ENCODE measurements at places on chromosomes 2 and 18.
A peak's percentile ranks its signal among the peaks of the same experiment; 100 is the strongest.

DNA sequence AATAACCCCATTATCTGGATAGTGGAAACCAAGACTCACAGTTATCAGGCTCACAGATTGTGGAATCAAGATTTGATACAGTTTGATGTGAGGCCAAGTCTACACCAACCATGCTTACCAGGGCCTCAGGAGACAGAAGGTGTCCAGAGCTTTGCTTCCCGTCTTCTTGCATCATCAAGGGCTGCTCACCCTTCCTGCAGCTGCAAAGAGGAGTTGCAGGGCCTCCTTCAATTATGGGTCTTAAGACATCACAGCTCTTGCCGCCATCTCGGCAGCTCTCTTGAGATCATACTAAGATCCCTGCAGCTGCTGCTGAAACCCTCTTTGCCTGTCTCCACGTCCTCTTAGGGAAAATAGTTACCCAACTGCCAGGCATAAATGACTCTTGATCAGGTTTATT, 176.0 kb downstream of the MGAT5 start:
- DNase-seq = no peak

GRCh38 chr2:138125306-138126288, 161.3 kb downstream of the HNMT start:
- no peak for DNase-seq

DNA sequence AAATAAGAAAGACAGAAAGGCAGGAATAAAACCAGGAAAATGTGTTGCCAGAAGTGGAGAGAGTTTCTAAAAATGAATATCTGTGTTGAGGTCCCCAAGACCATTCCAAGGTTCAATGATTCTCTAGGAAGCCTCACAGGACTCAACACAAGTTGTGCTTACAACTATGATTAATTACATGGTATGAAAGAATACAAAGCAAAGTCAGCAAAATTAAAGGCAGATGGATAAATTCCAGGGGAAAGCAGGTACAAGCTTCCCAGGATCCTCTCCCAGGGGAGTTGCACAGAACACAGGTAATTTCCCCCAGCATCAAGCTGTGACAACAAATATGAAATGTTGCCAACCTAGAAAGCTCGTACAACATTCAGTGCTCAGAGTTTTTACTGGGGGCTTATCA, 154.4 kb upstream of the HNMT start:
- DNase-seq = no peak

DNA sequence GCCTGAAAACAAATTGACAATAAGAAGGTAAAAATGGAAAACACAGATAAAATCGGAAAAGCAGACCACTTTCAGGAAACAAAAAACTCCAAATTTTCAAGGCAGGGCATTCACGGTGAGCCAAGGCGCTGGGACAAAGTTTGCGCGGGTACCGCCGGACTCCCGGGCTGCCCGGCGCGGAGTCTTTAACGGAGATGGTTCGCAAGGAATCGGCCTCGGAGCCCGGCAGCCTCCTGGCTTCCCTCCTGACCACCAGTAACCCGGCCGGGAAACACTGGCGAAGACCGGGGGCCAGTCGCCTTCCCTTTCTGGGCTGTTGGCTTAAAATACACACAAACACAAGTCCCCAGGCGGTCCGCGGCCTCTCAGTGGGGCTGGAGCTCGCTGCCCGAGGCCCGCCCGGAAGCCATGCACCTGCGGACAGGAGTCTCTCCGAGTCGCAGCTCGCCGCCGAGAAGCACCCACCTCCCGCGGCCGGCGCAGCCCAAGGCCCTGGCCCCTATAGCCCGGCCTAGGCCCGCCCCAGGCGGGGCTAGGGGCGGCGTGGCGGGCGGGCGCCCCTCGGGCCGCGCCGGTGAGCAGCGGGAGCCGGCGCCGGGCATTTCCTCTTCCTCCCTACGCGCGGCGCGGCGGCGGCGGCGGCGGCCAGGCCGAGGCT, 622 bp upstream of the KCMF1 start:
- peak; percentile 26 for DNase-seq

- DNase-seq = no peak
These were observed 13.4 kb upstream of the HOXD1 start for GRCh38 chr2:176174824-176175708.

DNA sequence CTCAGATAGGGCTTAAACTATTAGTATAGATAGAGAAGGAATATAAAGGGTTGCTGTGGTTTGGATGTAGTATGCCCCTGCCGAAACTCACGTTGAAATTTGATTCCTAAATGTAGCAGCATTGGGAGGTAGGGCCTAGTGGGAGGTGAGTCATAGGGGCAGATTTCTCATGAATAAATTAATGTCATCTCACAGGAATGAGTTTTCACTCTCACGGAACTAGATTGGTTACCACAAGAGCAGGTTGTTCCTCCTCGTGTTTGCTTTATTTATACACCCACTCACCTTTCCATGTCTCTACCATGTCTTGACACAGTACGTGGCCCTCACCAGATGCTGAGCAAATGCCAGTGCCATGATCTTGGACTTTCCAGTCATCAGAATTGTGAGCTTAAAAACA, 218.2 kb downstream of the RBM43 start:
- DNase-seq = no peak

DNA sequence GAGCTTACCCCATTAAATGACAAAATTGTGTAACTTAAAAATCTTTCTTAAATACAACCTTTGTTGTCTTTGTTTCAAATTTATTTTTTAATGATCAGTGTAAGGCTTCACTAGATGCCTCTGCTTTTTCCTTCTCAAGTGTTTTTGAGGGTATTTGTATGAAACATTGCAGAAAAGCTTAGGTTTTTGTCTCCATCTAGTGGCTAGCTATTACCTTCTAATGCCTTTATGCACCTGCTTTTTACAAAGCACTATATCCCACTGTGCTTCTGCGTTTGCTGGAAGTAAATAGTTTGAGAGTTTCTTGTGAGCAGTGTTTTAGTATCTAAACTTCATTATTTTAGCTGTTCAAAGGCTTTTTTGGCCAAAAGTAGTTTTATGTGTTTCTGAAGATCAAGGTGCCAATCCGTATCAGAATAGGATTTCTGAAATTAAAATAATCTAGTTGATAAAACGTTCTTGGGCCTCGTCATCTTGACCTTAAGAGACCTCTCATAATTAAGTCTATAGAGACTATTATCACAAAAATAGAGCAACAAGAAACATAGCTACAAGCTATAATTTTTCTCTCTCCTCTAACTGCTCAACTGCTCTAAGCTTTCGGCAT, 47.0 kb downstream of the IWS1 start:
- DNase-seq = no peak

DNA sequence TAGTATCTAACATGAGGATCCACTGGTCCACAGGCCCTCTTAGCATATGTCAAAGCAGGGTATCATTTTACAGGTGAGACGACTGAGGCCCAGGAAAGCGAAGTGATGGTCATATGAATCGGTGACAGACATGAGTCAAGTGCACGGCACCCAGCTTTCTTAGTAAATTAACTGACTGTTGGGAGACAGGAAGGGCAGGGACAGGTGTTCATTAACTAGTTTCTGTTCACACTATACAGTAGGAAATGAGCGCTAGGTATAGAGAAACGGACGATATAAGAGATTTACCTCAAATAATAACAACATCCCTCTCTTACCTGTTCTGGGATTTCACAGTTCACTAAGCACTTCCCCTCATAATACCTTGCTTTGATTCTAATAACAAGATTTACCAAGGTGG, 1.7 kb upstream of the SMARCAL1 start:
- no peak for DNase-seq

DNA sequence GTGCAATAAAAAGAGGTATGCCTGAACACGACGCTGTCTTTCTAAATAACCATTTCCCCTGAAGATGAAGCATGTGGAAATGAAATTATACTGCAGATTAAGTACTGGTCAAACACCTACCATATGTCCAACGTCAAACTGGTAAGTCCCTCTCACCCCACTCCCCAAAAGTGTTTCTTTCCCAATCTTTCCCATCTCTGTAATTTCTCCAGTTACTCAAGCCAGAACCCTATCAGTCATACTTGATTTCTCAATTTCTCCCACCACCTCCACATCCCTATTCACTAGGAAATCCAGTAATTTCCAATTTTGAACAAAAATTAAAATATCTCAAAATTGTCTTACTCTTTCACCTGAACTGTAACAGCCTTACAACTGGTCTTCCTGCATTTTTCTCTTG, 29.2 kb downstream of the HDHD2 start:
- no peak for DNase-seq

DNA sequence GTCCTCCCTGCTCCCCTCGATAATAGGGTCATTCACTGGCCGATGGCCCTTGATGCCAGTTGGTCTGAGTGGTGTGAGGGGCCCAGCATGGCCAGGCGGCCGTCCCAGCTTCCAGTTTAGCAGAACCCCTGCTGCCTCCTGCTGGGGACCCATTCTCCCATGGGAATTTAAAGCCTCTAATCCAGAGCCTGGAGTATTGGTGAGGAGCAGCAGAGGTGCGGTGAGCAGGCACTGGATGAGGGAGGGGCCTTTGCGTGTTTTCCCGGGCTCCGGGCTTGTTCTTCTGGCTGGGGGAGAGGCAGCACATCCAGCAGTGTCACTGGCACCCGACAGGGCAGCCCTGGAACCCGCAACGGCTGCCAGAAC, 17.4 kb downstream of the KCNIP3 start:
- DNase-seq = no peak

GRCh38 chr18:56448751-56449150, 189.6 kb downstream of the TXNL1 start:
- no peak for DNase-seq

DNA sequence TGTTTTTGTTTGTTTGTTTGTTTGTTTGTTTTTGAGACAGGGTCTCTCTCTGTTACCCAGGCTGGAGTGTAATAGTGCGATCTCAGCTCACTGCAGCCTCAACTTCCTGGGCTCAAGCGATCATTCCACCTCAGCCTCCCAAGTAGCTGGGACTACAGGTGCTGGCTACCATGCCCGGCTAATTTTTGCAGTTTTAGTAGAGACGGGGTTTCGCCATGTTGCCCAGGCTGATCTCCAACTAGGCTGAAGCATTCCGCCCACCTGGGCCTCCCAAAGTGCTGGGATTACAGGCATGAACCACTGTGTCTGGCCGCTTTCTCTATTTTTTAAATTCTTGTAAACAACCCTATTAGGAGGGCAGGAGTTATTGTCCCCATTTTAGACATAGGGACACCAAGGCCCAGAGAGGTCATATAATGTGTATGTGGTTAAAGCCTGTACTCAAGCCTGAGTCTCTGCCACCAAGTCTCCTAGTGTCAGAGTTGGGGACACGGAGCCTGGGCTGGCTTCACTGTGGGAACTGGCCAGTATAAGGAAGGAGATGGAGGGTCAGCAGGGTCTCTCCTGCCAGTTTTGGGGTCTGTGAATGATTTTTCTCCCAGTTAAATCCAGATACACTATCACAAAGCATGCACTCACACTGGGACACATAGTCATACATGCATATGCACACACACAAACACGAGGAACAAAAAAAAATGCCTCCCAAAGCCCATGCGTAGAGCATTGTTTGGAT, 27.5 kb upstream of the MCFD2 start:
- DNase-seq = no peak

DNA sequence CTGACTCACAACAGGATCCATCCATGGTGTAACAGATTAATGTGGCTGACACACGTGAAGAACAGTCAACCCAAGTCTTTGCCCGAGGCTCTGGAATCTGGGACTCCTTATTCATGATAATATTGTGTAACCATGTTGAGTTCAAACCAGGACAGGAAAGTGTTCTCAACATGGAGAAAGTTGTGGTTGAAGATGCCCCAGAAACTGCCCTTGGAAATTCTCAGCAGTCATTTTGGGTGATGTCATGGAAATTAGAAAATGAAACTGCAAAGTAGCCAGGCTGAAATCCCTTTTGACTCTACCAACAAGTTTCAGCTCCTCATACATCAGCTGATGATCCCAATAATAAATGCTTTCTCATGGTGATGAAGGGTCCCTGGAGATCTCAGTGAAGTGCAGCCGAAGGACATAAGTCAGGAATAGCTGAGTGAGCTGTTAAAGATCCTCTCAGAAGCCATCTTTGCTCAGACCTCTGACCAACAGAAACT, 307.7 kb downstream of the TNS1 start:
- no peak for DNase-seq

- no peak for DNase-seq
These were observed 22.1 kb downstream of the ASB18 start for GRCh38 chr2:236242057-236242495.

- no peak for DNase-seq
These were observed 22.0 kb upstream of the UPP2 start for GRCh38 chr2:158079672-158080071.

GRCh38 chr18:21241301-21242048, 557 bp upstream of the GREB1L start:
- DNase-seq = no peak

- DNase-seq = no peak
These were observed 453 bp upstream of the ANTXR1 start for GRCh38 chr2:69012310-69013141.

- no peak for DNase-seq
These were observed 89.2 kb downstream of the PLCL1 start for GRCh38 chr2:197893403-197894177.

DNA sequence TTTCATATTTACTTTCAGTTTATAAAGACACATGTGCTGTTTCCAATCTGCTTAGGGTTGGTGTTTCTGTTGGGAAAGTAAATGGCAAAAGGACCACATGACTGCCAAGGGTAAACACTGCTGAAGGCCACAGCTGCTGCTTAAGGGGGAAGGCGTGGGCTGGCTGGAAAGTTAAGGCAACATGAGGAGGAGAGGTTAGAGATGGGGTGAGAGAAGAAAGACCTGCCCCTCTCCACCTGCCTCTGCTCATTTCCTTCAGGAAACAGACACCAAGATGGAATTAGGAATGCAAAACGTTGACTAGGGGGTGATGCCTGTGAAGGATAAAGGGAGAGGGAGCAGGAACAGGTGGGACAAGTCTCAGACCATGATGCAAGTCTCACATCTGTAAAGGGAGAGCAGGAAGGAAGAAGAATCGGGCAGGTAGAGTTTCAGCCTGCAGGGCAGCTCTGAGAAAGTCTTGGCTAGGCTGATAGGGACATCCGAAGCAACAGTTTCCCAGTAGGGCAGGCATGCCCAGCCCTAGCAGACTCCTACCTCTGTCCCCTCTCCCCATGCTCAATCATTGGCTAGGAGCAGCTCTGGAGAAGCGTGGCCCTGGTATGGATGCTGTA, 86.0 kb downstream of the CDC42EP3 start:
- no peak for DNase-seq

GRCh38 chr18:54561706-54562267, 29.3 kb upstream of the DYNAP start:
- DNase-seq = no peak

Measured in stimulated activated CD8-positive, alpha-beta memory T cell treated with anti-CD3 and anti-CD28 coated beads, Interleukin-7, amount 100 ng/mL, for 24 hours (primary cell).